HEK293T (cell line): ENCODE measurements at places on chromosomes 6 and 20.

DNA sequence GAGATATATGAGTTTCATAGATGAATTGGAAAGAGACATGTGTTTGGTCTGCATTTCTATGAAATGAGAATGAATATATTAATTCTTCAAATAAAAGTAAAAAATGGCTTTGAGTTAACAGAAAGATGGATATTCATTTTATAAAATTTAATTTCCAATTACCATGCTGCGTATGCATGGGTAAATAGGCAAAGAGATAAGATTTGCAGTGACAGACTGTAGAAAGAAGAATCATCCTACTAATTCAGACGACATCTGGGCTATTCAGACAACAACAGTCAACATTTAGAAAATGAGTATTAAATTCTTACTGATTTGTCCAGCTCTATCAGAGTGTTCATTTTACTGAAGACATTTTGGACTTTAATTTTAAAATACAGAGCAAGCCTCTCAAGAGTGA is 602.2 kb upstream of the NRSN1 start:
- no peak for DNase-seq

- no peak for DNase-seq
Measured at GRCh38 chr20:31570735-31571617, 34.1 kb upstream of the ID1 start.

GRCh38 chr20:24194143-24194542 is 205.6 kb upstream of the GGTLC1 start:
- DNase-seq = no peak

DNA sequence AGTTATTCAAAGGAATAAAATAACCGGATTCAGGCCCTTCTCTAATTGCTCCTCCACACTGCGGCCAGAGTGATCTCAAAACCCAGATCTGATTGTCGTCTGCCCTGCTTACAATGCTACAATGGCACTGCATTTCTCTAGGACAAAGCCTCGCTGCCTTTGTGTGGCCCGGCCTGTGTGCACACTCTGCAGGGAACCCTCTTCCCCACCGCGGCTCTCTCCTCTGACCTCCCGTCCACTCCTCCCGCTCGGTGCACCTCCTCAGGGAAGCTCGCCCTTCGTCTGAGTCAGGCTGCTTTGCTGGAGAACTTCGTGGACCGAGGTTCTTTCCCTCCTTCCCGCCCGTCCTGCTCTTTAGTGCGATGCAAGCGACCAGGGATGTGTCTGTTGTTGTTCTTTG is 101.6 kb upstream of the SNX9 start:
- no peak for DNase-seq

DNA sequence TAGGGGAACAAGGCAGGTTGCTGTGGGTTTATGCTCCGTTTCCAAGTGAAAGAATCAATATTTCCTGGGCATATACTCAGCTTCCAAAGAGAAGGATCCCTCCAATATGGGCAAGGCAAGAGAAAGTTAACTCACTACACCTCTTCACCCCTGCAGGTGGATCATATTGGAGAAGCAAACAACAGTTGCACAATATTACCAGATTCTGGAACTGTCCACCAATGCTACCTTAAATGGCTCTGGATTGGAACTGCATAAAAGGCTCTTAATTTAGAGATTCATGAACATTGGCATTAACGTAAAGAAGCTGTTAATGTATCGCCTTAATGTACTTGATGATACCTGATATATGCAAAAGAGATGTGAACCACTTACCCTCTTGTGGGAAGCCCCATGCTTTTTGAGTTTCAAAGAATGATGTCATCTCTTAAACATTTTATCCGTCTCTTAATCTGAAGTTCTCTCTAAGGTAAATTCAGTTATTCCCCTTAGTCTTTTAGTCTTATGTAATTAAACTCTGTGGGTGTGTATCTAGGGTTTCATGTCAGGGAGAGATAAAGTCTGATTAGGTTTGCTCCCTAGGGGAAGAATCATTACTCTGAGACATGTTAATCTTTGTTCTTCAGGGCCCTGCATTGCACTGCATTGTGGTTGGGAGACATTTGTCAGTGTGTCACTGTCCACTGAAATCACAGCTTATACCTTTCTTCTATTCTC is 99.5 kb downstream of the PHACTR1 start:
- peak; percentile 20 for DNase-seq

DNA sequence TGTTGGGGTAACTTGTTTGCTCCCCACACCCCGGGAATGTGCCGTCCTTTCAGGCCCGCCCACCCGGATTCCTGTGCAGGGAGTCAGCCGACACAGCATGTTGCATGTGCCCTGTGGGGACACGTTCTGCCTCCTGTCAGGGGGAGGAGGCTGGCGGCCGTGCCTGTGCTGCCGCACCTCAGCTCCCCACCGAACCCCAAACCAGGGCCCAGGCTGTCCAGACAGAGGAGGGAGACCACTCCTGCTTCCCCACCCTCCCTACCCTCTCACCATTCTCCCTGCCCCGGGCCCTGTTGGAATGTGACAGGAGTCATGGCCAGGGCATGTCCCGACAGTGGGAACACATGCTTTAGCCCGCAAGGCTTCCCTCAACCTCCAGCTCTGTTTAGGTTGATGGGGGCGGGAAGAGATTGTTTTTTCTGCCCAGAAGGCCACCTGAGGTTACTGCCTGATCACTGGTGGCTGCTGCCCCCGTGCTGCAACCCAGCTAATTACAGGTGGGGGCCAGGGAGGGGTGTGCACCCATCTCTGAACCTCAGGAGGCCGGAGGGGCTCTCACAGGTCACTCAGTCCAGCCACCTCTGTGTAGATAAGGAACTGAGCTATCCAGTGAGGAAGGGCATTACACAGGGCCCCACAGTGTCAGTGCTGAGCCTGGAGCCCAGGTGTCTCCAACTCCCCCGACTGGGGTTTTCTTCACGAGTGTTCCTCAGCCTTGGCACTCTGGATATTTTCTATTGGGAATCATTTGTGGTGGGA is 13.6 kb downstream of the LRRC73 start:
- peak; percentile 58 for DNase-seq

DNA sequence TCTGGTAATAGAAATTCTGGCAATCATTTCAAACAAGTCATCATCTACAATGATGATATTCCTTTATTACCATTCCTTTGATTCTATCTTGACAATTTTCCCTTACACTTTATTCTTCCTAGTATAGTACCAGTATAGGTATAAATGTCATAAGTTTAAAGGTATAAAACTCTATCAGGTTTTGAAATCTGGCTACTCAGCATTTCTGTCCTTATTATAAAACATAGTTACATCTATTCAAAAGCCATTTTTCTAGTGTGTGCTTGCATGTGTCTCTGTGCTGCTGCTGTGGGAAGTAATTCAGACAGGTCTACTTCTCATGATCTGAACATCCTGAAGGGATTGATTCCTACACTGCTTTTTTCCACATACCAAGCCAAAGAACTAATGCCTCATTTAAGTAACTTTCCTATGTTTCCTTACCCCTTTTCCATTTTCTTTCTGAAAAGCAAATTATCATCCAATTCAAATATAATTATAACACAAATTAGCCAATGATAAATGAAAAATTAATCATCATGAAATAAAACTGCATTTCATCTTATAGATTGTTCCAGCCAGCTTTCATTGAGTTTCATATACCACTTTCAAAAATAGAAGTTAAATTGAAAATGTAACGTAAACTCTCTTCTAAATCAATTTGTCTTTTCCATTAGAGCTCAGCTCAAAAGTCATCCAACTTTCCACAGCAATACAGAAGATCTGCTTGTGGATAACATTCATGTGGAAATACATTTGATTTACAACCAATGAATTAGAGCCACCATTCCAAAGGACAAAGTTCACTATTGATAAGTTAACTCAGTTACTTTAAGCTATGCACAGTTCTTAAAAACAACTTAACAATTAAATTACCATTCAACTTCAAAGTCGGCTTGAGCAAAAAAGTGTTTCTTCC is 35.9 kb downstream of the COL12A1 start:
- DNase-seq = no peak

DNA sequence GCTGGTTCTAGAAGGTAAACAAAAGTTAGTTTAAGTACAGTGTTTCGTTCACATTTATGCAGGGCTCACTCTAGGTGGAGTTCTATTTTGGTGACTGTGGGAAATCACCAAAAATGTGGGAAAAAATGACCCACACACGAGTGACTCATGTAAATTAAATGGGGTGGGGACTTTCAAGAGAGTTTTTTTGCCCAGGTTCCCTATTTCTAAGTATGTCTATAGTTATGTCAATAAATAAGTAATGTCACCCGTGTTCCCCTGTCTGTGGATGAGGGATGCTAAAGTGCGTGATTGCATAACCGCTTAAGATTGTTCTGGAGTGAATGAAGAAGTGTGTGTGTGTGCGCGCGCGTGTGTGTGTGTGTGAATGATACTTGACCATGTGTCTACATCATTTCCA is 69.1 kb downstream of the MYB start:
- DNase-seq = no peak

- no peak for DNase-seq
Measured at GRCh38 chr6:9890469-9890868, 524.4 kb downstream of the TFAP2A start.

DNA sequence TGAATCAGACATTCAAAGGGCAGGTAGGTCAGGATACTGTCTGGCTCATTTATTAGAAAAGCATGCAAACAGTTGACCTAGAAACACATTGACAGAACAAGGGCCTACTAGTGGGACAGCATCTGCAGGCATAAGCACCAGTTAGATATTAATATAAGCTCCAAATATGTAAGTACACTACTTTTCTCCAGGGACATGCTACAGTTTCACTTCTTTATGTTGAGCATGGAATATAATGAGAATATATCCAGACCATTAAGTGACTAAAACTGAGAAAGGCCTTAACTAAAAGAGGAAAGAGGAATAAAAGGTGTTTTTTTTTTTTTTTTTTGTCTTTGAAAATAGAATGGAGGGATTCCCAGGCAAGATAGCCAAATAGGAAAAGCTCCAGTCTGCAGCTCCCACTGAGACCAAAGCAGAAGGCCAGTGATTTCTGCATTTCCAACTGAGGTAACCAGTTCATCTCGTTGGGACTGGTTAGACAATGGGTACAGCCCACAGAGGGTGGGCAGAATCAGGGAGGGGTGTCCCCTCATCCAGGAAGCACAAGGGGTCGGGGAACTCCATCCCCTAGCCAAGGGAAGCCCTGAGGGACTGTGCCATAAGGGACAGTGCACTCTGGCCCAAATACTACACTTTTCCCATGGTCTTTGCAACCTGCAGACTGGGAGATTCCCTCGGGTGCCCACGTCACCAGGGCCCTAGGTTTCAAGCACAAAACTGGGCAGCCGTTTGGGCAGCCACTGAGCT is 251.6 kb downstream of the PHF3 start:
- DNase-seq = no peak

- no peak for DNase-seq
Measured at GRCh38 chr6:89438248-89438647, 5.3 kb downstream of the ANKRD6 start.

DNA sequence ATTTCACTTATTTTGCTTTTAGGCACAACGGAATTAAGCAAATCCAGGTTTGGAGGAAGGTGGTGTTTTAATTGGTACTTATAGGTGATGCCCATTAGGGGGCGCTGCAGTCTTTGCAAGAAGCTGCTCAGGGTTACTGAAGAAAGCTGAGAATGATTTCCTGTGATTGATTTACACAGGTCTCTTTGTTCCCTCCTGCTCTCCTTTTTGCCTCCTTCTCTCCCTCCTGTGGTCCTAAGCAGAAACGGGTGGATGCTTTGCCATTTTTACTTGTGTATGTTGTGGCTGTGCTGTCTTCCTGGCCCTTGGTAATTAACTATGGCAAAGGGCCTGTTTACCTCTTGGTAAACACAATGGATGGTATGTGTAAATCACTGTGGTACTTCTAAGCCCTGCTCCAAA is 97.8 kb downstream of the ANKS1A start:
- DNase-seq = peak; percentile 74

GRCh38 chr6:130105996-130106704 is 87.8 kb downstream of the L3MBTL3 start:
- DNase-seq = no peak

- no peak for DNase-seq
Measured at GRCh38 chr6:25560865-25561264, 91.2 kb upstream of the SCGN start.

DNA sequence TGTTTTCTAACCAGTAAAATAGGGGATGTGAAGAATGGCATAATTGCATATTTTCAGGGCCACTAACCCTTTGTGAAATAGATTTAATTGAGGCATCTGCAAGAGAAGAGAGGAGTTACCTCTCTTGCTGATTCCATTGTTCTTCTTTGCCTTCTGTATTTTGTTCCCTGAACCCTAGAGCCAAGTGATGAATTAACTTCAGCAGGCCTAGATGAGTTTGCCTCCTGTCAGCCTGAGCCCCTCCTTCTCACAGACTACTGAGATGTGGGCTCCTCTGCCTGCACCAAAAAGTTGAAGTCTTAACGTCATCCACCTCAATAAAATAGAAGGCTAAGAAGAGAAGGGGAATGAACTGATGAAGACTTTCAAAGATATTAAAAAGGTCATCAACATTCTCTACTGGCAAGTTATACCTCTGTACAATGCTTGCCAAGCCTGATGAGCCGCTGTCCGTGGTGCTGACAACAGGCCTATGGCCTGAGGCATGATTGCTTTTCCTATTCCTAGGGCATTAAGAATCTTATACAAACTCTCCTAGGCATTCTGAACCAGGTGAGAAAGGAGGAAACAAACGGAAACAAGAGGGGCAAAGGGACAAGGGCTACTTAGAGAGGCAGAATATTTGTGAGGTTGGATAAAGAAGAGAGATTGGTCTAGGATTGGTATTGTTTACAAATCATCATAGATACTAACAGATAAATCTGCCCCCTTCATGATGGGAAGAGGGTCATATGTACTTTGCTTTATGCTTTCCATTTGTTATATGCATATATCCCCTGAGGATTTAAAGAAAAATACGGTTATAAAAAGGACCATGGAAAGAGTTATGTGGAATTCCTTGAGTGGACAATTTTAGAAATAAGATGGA is 46.8 kb downstream of the CD24 start:
- DNase-seq = peak; percentile 56

DNA sequence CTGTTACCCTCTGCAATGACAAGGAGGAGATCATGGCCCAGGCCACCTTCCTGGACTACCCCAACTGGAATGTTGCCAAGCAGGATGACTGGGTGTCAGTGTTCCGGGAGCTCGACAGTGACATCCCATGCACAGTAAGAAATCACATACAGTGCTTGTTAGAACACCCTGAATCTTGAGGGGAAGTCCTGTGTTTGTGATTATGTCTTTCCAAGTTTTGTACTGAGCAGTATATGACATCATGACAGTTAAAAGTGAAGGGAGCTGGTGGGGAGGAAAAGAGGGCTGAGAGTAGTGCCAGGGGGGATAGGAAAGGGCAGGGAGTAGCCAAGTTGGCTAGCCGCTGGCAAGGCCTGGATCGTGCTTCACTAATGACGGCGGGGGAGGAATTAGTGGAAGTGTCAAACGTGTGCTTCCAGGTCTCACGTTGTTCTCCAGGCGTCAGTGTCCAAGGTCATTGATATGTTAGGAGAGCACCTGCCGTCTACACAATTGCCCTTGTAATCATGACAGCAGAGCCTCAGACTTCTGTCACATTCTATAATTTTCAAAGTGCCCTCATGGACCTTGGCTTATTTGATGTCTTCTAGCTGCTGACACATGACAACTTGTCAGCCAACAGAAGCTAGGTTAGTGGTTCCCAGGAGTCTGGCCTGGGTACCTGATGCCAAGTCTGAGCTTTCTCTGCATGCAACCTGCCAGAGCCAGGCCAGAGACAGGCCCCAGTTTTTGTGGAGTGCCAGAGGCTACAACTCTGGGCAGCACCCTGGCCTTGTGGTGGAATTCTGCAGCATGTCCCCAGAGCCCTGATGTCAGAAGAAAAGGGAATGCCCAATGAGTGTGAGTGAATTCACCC is 18.8 kb downstream of the CFAP61 start:
- no peak for DNase-seq

GRCh38 chr6:16752206-16752866 is 8.9 kb downstream of the ATXN1 start:
- no peak for DNase-seq

GRCh38 chr6:138526822-138527235 is 27.5 kb upstream of the NHSL1 start:
- no peak for DNase-seq

- no peak for DNase-seq
Measured at GRCh38 chr6:144265061-144265357, 20.1 kb upstream of the UTRN start.
